ENCODE measurements at places on chromosomes 4 and X.

DNA sequence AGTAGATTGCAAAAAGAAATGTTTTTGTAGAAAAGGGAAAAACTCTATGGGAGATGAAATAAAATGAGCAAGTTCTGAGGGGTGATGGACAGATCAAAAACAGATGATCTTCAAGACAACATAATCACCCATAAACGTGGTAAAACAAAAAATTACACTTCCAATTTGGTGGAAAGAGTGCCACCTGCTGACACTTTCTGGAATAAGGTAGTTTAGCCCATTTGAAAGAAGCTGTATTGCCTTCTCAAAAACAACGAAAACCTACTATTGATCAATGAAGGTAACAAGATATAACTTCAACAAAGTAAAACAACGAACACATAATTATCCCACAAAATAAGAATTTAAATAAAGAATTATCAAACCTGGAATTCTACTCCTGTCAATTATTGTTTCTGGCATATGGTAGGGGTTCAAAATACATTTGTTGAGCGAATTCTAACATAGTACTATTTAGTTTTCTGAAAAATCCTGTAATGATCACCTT lies 2.5 kb downstream of the COQ2 start:
- peak; percentile 47 for DNase-seq

DNA sequence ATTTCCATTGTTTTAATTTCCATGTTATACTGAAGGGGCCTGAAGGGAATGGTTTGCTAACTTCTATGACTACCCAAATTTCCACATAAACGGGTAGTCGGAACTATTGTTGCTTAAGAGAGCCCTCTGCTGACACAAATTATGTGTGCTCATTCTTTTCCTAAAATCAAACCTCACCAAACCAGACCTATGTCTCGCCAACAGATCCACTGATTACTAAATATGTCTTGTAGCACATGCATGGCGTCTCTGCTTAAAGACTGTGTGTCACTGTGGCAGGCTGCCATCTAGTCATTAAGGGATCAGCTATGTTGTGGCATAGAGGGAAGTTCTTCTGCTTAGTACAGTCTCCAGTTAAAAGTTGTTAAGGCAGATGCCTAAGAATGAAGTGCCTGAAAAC lies 25.1 kb downstream of the PIR start:
- DNase-seq, result peak; percentile 43

DNA sequence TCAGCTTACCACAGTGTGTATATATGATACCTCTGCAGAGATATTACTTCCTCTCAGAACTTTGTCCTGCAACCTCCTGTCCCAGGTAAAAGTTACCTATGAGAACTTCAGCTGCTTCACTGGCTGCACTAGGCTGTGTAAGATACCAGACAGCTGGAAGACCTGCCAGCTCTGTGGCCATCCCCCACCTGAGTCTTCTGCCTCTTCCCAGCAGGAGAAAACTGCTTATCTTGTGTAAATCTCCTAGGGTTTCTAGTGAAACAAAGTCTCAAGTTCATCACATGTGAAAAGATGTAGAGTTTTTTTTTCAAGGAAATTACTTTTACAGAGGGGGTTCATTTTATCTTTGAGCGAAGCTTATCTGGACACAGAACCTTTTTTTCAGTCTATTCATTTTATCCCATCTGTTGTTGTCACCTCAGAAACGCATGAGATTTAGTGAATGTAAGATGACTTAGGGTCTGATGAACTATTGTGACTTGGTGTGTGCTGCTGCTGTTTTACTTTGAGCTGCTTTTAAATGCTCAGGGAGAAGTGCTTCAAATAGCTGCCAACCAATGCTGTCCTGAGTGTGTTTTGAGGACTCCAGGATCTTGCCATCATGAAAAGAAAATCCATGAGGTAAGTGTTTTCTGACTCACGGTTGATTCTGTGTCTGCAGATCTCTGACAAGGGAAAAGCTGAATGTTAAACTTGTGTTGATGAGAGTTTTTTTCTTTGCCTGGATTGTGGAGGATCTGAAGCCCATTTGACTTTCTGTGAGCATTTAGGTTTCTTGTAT lies 187.8 kb downstream of the FRAS1 start:
- DNase-seq, result no peak

- no peak for DNase-seq
These were observed 3.8 kb downstream of the GALNTL6 start for GRCh38 chr4:171817026-171817425.

DNA sequence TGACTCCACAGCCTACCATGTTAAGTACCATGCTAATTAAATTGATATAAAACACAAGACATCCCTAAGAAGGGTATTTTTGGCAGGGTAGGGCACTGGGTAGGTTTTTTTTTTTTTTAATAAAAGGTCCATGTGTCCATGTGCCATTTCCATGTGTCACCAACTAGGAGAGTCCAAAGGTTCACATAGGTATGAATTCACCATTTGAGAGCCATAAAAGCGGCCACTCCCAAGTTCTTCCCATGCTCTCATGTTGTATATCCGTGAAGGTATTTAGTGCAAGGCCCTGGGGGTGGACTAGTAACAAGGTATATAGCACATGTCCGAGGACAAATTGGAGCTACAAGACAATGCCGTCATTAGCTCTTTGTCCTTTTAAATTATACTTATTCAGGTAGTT lies 107.3 kb downstream of the PDE5A start:
- DNase-seq, result no peak

DNA sequence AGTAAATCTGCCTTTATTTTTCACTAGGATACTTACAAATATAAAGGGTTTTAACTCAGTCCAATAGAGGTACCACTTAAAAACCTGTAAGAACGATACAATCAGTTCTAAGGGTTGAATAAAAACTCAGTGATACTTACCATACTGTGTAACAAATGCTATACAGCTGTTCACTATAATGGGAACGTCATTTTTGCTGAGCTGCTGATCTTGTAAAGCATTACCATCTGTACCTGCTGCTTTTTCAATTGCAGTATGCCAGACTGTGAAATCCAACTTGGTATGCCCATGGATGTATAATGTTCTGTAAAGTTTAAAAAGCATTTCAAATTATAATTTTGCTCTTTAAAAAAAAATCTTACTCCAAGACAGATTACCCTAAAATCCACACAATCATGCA lies 111.2 kb downstream of the ARAP2 start:
- no peak for DNase-seq

DNA sequence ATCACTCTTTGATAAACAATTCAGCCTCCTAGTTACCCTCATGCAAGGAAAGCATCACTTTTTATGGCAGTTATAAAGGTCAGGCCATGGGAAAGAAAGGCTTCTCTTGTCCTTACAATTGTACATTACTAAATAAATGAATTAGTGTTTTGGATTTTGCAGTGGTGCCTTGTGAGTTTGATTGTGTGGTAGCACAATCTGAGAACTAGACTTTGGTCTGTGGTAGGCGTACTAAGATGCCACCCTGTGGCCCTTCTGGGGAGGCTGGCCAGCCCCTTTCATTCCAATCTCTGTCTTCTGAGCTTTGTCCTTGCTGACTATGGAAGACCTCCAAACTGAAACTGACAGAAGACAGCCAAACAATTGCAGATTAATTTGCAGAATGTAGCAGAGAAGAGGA lies 14.6 kb upstream of the HNRNPD start:
- DNase-seq, result no peak

- peak; percentile 35 for DNase-seq
These were observed 2.4 kb upstream of the MORF4L2 start for GRCh38 chrX:103688946-103689345.

- DNase-seq, result peak; percentile 66
These were observed 73.8 kb downstream of the MFAP3L start for GRCh38 chr4:169952236-169953002.

DNA sequence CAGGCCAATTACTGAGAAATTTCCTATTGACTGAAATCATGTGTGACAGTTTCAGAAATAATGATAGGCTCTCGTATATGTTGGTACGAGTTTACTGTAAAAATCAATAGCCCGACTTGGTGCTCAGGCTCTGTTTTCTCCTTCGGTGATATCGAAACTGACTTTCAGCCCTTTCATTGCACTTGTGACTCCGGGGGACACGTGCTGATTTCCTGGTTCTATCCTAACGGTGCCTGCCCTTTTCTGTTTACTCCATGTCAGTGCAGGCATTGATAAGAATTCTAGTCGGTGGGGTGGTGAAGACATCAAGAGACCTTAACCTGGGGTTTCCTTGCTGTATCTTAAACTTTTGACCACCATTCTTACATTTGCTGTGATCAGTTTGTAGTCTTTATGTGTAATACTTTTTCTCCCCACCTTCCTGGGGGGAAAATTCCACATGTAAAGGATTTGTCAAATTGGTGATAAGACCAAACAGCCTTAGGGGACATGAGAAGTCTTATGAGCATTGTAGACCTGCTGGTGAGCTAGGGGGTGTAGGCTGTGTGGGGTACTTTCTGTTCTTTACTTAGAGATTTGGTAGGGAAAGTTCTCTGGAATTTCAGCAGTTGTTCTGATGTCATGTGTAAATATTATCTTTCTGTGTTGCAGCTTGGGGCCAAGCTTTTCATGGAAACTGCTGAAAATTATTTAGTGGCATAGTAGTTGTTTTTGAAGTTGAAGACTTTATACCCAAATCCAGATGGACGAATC lies 52.7 kb downstream of the TMEM131L start:
- DNase-seq, result peak; percentile 50

GRCh38 chrX:73963682-73964081 lies 340.3 kb upstream of the ZCCHC13 start:
- DNase-seq, result no peak

- no peak for DNase-seq
These were observed 21.9 kb downstream of the CNOT6L start for GRCh38 chr4:77797239-77797638.

DNA sequence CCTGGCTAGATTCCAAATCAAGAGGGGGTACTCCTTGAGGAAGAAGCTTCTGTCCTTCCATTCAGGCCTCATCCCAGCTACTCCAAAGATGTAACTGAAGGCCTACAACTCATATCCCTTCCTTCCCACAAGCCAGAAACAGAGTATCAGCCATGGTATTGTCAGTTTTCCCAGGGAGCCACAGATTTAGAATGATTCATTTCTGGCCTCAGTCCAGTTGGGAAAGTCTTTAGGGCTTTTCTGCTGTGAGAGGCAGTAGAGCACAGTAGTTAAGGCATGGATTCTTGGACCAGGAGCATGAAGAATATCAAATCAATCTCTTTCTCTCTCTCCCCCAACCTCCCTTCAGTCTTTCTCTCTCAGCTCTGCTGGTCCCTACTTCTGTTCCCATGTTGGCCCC lies 505.0 kb downstream of the BCOR start:
- DNase-seq, result no peak

- DNase-seq, result no peak
These were observed 58.9 kb downstream of the HOPX start for GRCh38 chr4:56622176-56622575.

DNA sequence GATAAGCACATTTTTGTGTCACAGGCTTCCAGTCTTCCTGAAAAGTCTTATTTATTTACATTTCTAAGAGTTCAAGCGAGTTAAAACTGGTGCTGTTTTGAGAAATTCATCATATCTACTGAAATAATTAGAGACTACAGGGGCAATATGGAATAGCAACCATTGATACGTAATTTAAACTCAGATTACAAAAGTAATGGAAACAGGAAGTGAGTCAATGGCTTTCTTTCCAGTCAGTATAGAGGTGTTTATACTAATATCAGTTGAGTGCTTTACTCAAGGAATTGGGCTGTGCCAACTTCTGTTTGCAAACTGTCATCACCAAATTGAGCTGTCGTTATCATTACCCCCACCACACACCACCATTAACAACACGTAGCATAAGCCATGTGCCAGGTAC lies 222.7 kb downstream of the COL25A1 start:
- DNase-seq, result no peak

GRCh38 chr4:22573198-22573597 lies 57.3 kb upstream of the ADGRA3 start:
- no peak for DNase-seq

GRCh38 chr4:872241-872981 lies 46.5 kb upstream of the CPLX1 start:
- no peak for DNase-seq

- peak; percentile 10 for DNase-seq
These were observed 338.3 kb upstream of the NR3C2 start for GRCh38 chr4:148780426-148781005.

GRCh38 chr4:7186031-7186430 lies 6.3 kb upstream of the SORCS2 start:
- no peak for DNase-seq

- peak; percentile 74 for DNase-seq
These were observed 168.6 kb downstream of the PTTG2 start for GRCh38 chr4:38128478-38129459.

GRCh38 chr4:98710831-98711230 lies 52.4 kb upstream of the TSPAN5 start:
- DNase-seq, result no peak

GRCh38 chrX:107684956-107685385 lies 56.7 kb downstream of the PRPS1 start:
- no peak for DNase-seq

GRCh38 chr4:52640808-52641565 lies 18.1 kb downstream of the USP46 start:
- DNase-seq, result no peak

DNA sequence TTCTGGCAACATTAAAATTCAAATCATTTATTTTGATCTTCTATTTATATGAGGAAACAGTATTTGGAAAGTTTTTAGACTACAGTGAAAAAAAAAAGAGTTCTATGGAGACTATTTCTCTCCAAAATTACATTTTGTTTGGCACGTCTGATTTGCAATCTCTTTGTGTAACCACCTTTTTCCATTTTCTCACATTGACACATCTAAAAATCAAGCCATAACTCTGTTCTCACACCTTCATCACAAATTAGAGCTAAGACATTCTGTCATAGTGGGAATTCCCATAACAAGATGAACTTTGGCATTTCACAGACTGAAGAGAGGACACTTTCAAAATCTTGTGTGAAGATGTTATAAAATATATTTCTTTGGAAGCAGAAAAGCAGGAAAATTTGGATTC lies 468.9 kb downstream of the GRIA2 start:
- no peak for DNase-seq

DNA sequence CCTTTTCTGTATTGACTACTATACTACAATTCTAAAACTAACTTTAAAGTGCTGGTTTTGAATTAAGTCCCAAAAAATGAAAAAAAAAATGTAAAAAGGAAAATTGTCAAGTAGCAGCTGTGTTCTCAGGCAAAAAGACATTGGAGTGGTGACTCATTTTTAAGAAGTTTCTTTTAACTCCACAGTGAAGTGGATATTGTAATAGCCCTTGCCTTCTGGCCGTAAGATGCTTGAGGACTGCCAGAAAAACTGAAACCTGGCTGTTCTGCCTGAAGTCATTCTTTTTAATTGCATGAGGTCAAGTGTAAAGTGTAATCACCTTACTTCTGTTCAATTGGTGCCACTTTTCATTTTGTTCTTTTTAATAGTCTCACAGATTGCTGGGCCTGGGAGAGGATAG lies 28.9 kb downstream of the SPANXD start:
- no peak for DNase-seq

GRCh38 chr4:33149658-33150524 lies 2429.7 kb downstream of the PCDH7 start:
- no peak for DNase-seq

GRCh38 chrX:46626566-46626965 lies 53.0 kb downstream of the CHST7 start:
- peak; percentile 92 for DNase-seq

- no peak for DNase-seq
These were observed 34.0 kb upstream of the USP9X start for GRCh38 chrX:41051288-41051687.

- no peak for DNase-seq
These were observed 109.2 kb downstream of the MAPK10 start for GRCh38 chr4:86250619-86251018.

Measured in inflammatory macrophage treated with lipopolysaccharide for 1 hour (primary cell).